ENCODE measurements at places on chromosomes 1 and 21.

DNA sequence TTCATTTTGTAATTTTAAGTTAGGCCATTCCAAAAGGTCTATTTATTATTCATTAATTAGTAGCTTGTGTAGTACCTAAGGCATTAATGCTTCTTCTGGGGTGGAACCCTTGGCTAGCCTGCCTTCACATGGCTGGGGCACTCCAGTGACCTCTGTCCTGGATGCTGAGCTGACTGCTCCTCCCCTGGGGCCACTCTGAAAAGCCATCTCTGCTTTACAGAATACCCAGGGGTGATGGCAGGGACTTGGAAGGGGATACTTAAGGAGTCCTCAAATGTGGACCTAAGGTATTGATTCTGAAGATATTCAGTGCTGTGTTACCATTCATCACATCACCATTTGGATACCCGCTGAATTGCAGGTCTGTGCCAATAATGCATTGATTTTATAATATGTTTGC lies 187.8 kb upstream of the COA6 start:
- no peak for DNase-seq

DNA sequence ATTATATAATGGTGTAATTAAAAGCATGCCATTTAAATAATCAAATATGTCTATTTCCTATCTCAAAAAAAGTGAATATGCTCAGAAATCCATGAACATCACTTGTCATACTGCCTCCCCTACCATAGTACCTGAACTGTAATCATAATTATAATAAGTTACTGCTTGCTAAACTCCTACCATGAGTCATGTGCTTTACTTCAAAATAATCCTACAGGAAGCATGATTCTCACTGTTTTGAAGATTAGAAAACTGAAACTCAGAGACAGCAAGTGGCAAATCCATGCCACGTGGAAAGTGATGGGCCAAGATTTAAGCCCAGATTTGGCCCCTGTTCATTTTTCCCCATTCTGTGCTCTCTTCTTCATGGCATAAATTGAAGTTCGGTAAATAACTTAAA lies 5.2 kb downstream of the LRRC7 start:
- no peak for DNase-seq

DNA sequence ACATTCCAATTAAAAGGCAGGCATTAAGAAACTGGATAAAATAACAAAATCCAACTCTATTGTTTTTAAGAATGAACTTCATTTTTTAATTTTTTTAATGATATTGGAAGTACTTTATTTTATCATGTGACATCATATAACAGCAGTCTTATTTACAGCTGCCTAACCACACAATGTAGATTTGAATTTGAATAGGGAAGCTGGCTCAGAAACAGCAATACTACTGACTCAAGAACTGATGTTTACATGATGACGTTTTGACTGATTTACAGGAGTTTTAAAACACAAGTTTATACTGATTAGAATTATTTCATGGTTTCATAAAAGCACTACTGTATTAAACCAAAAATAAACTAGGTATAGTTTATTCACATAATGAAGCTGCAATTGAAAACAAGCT lies 348.7 kb upstream of the NR5A2 start:
- DNase-seq, result no peak

DNA sequence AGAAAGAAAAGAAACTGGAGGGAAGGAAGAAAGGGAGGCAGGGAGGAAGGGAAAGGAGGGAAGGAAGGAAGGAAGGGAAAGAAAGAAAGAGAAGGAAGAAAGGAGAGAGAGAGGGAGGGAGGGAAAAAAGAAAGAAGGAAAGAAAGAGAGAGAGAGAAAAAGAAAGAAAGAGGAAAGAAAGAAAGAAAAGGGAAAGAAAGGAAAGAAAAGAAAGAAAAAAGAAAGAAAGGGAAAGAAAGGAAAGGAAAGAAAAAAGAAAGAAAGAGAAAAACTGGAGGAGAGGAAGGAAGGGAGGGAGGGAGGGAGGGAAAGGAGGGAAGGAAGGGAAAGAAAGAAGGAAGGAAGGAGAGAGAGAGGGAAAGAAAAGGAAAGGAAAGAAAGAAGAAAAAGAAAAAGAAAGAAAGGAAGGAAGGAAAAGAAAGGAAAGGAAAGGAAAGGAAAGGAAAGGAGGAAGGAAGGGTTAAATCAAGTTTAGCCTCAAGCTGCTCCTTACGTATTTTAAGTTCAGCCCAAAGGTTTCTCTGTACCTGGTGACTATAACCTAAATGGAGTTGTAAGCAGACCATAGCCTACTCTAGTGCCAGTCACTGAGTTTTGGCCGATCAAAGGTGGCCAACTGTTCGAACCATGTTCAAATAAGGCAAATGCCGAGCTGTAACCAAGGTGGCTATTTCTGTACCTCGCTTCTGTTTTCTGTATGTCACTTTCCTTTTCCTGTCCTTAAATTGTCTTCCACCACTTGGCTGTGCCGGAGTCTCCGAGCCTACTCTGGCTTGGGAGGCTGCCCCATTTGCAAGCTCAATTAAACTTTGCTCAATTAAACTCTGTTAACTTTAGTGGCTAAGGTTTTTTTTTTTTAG lies 37.8 kb upstream of the TMPRSS2 start:
- no peak for DNase-seq

- no peak for DNase-seq
Observed at GRCh38 chr1:228876187-228876586, 140.9 kb downstream of the RHOU start.

GRCh38 chr1:247357052-247357780 lies 25.5 kb upstream of the ZNF496 start:
- no peak for DNase-seq

DNA sequence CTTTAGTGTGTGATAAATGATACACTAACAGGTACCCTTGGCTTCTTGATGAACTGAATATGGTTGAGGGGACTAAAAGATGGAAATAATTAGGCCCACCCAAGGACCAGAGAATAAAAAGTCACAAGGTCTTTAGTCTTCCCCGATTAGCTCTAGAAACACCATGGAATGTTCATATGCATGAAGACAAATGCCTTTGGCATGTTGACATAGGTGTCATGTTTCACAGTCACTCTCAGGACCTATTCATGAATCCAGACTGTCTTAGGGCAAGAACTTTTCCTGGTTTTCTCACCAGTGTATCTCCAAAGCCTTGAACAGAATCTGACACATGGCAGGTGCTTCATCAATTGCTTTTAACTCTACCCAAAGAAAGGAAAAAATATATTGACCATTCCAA lies 412.8 kb downstream of the AJAP1 start:
- no peak for DNase-seq

GRCh38 chr1:235427447-235427846 lies 60.2 kb downstream of the TBCE start:
- no peak for DNase-seq

DNA sequence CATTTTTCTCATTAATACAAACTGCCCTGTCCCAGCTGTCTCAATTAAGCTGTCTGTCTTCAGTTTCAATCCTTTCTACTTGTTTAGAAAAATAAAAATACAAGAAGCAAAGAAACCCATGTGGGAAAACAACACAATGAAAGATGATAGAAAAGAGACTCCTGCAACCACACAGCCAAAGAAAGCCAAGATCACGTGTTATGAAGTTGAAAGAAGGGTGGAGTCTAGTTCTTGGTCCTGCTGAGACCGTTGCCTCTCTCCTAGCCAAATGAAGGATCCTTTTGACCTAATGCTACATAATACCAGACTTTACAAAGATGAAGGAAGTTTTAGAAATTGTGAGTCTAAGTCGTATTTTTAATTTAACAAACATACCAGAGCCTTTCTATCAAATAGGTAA lies 218.8 kb upstream of the RRP15 start:
- DNase-seq, result no peak

DNA sequence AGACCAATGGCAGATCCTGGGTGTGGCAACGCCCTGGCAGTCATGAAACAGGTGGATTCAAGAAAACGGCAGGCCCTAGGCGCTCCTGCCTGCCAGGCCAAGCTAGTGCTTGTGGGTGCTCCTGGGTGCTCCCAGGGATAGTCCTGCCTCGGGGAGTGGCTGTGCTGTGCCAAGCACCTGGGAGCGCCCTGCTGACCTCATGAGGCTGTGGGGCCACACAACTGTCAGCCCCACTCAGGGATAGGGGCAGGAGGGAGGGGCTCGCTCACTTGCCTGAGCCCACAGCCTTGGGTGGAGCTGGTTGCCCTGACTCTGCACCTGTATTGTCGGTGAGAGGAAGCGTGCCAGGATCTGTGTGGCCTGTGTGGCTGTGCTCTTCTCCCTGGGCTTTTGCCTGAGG lies 9.4 kb downstream of the SNAP47 start:
- DNase-seq, result no peak

- DNase-seq, result no peak
Observed at GRCh38 chr1:36835696-36836095, 198.6 kb downstream of the GRIK3 start.

- DNase-seq, result no peak
Observed at GRCh38 chr1:218284377-218284916, 646 bp upstream of the RRP15 start.

DNA sequence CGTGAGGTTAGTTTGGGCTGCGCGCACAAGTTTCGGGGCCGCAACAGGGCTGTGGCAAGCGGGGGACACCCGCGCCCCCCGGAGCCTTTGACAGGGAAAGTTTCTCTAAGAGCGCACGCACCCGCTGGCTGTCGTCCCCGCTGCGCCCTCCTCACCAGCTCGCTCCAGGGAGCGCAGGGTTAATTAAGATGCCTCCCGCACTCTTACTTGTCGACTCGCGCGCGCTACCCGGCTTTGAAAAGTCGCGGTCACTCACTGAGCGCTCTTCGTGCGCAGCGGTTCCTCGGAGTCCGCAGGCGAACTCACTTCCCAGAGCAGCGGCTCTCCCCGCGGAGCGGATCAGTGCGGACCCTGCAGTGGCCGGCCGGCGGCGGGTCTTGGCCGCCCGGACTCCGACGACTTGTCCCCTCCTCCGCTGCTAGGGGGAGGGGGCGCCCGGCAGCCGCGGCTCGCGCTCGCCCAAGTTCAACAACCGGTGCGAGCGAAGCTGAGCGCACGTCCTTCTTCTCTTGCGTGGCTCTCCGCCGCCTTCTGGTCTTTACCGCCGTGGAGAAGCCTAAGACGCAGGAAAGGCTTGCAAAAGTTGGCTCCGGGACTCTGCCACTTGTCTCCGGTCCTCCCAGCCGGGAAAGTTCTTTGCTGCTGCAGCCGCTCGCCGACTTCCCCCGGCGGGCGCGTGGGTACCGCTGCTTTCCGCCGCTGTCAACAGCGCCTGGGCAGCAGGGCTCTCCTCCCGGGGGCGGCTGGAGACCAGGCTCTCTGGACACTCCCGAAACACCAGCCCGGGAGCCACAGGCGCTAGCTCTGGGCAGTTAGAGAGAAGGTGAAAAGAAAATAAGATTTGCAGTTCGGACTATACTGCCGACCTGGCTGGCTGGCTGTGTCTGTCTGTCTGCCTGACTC lies 506 bp downstream of the JUN start:
- DNase-seq, result peak; percentile 60

- no peak for DNase-seq
Observed at GRCh38 chr1:25031601-25031965, 101.5 kb upstream of the RUNX3 start.

- no peak for DNase-seq
Observed at GRCh38 chr1:75310067-75310466, 175.9 kb downstream of the LHX8 start.

GRCh38 chr1:11481019-11481418 lies 2.1 kb downstream of the DISP3 start:
- DNase-seq, result no peak

DNA sequence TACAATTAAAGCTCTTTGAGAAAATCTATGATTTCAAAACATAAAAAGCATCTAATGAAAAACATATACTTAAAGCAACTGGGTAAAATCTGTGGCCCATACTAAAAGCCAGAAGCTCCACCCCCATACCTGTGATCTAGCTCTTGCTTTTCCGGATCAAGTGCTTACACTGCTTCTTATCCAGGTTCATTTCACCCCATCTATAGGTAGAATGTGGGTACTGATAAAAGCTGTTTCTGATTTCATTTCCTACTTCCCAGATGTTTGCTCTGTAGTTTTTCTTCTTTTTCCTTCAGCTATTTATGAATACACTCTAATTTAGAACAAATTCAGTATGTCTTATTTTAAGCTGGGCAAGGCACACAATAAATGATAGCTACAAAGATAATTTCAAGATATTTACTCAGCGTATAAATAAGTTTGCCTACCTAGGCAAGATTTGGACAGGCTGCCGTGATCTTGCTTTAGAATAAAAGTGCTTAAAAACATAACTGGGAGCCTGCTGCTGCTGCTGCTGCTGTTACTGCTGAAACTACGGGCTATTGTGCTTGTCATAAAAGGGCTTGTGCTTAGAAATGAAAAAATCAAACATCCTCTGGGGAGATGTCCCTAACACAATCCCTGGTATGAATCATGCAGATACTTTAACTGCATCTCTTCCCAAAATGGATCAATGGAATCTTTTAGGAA lies 2.1 kb downstream of the SIPA1L2 start:
- DNase-seq, result no peak

DNA sequence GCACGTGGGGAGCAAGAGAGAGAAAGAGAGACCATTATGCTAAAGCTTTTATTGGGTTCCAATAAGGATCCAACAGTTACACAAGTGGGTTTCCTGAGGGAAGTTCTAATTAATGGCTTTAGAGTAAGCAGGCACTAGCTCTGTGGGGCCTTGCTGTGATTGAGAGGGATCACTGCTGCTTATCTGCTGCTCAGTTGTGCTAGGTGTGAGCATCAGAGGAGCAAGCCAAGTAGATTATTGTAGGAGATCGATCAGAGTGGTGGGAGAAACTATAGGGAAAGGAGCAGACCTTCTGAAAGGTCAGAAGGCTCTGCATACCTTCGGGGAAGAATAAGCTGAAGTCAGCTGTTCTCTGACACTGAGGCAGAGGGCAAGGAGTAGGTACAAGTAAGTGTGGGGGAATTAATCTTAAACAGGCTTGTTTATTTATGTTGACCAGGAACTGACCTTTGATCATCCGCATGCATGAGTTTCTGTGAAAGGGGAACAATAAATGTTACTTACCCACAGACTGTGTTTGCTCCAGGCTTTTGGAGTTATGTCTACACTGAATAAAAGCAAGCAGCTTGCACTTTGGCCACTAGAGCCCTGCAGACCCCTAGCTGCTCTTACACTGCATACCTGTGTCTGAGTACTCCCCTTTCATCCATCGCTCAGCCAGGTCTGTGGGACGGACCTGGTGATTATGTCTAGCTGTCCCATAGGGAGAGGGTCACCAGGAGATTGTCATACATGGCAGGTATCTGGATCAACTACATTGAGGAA lies 89.7 kb downstream of the TNNI3K start:
- DNase-seq, result no peak

DNA sequence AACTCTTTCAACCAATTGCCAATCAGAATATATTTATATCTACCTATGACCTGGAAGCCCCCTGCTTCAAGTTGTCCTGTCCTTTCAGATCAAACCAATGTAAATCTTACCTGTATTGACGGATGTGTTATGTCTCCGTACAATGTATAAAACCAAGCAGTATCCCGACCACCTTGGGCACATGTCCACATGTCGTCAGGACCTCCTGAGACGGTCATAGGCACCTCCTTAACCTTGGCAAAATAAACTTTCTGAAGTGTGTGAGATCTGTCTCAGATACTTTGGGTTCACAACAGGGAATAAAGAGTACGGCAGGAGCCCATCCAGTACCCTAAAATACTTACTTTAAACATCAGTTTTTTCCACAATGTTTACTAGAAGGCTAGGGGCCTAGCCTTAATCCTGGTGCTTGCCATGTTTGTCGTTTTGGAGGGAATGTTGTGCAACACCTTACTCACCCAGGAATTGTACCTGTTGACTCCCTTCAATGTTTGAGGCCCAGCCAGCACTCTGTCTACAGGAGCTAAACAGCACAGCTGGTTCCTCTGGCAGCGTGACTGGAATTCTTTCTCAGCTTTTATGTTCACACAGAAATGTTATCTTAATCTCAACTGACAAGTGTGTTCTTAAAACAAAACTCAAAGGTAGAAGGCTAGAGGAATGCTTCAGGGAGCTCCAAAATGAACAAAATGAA lies 90.8 kb upstream of the USP25 start:
- DNase-seq, result no peak

Measured in neuronal stem cell (in vitro differentiated cells).